Activated CD4-positive, alpha-beta T cell treated with anti-CD3 and anti-CD28 coated beads for 24 hours (primary cell): ENCODE measurements at places on chromosomes 1 and 21.

DNA sequence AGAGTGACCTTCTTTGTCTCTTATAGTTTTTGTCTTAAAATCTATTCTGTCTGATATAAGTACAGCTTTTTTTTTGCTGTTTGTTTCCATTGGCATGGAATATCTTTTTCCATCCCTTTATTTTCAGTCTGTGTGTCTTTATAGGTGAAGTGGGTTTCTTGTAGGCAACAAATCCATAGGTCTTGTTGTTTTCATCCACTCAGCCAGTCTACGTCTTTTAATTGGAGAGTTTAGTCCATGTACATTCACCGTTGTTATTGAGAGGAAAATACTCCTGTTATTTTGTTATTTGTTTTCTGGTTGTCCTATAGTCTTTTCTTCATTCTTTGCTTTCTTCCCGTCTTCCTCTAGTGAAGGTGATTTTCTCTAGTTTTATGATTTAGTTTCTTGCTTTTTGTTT, 115.9 kb downstream of the IFI44 start:
- DNase-seq, result no peak

- peak; percentile 7 for DNase-seq
These were observed 5.7 kb upstream of the PPP1R15B start for GRCh38 chr1:204417074-204417997.

DNA sequence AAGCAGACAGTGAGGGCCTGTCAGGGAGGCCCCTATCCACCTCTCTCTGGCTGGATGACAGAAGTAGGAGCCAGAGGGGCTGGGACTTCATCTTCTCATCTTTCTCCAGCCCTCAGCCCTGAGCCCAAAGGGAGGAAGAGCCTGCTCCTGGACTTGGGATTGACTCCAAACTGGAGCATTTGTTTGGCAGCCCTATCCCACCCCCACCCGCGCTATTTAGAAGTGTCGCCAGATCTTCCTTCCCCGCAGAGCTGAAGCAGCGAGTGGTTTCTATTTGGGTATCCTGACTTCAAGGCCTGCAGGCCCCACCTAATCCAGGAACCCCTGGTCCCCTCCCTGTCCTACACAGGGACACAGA, 9.6 kb downstream of the NES start:
- no peak for DNase-seq

- no peak for DNase-seq
These were observed 108.7 kb downstream of the TSEN15 start for GRCh38 chr1:184160236-184160635.

- no peak for DNase-seq
These were observed 771 bp downstream of the PACC1 start for GRCh38 chr1:212413902-212414327.
